ENCODE measurements at places on chromosomes 2 and 18. TPM values are rescaled to one million over a fixed set of nuclear protein-coding genes. Genes with fewer than 3 reads are reported as not detected.

CFAP65 gene
- not detected for total RNA-seq

MGAT4A gene
- 100 TPM for total RNA-seq

RIT2 gene
- not detected for total RNA-seq

NDUFV2 gene
- total RNA-seq = 154 TPM

SLC11A1 gene
- total RNA-seq = under 0.01 TPM

CNGA3 gene
- total RNA-seq = not detected

ALKAL2 gene
- total RNA-seq = not detected

CCDC93 gene
- 39.7 TPM for total RNA-seq

HNMT gene
- total RNA-seq = 6.2 TPM

ZNF804A gene
- 0.33 TPM for total RNA-seq
